ENCODE measurements at places on chromosomes 2 and 18.

- DNase-seq, result no peak
Measured at GRCh38 chr18:9755615-9756014, 47.5 kb downstream of the RAB31 start.

GRCh38 chr2:75666911-75667310 lies 20.3 kb downstream of the MRPL19 start:
- no peak for DNase-seq

DNA sequence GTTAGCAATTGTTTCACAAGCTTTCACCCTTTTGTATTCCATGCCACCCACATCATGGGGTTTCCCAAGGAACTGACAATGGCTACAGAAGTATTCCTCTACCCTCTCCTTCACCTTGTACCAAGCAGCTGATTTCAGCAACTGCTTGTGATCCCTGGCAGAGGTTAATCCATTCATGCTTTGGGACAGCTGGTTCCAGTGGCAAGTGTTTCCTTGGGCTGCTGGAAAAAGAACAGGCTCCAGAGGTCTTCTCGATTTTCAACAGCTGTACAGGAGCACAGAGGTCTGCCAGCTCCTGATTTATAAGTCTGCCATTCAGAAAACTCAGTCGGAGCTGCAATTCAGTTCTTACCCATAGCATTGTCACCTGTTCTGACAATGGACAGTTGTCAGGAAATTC lies 239.2 kb upstream of the CWC22 start:
- DNase-seq, result no peak

DNA sequence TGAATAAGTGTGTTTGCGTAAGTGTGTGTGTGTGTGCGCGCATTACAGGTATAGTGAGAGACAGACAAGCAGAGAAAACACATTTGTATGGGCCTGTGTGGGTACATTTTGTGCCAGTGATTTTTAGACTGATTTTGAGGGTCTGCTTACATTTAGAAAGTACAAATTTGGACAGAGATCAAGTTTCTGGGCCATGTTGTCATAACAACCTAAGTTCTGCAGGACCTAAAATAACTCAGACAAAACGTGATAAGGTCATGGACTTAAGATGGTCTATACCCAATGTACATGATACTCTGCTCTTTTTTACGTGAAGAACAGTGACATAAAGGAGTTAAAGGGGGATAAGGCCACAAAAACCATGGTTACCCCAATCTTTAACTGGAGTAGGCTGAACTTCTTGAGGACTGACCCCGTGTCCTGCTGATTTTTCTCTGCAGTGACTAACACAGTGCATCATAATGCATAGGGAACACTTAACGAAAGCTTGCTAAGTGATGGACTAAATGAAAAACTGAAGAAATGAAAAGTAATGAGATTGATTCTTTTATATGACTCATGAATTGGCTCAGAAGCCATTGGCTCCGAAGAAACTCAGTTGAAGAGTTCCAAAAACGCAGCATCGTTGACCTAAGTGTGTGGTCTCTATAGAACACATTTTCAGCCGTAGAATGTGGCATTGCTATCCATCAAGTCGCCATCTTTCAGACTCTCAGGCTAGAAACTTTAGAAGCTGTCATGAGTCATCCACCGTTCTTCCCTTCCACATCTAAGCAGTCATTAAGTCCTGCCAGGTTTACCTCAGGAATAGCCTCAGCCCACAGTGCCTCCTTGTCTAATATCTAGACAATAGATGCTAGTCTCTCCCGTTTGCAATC lies 61.6 kb upstream of the NCOA1 start:
- no peak for DNase-seq

DNA sequence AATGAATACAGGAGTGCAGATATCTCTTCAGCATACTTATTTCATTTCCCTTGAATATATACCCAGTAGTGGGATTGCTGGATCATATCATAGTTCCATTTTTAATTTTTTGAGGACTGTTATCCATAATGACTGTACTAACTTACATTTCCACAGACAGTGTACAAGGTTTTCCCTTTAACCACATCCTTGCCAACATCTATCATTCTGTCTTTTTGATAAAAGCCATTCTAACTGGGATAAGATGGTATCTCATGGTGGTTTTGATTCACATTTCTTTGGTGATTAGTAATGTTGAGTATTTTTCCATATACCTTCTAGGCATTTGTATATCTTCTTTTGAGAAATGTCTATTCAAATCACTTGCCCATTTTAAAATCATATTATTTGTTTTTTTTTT lies 325.2 kb downstream of the CYP26B1 start:
- no peak for DNase-seq

DNA sequence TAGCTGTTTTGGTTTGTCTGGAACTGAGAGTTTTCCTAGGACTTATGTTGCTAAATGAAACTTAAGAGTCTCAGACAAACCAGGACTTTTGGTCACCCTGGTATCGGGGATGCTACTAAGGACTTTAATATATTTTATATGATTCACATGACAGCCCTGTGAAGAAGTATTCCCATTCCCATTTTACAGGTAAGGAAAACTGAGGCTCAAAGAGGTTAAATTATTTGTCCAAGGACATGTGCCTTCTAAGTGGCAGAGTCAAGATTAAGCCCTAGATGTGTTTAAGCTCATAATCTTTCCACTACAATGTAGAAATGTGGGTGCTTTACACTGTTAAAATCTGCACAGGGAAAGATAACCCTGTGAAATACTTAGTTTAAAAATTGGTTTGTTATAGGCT lies 77.7 kb upstream of the ATP5MC3 start:
- DNase-seq, result no peak

Measured in stimulated activated CD8-positive, alpha-beta memory T cell treated with anti-CD3 and anti-CD28 coated beads, Interleukin-4, amount 100 ng/mL, for 24 hours (primary cell).